ENCODE measurements at places on chromosomes 3 and 15.
A peak's percentile ranks its signal among the peaks of the same experiment; 100 is the strongest.

DNA sequence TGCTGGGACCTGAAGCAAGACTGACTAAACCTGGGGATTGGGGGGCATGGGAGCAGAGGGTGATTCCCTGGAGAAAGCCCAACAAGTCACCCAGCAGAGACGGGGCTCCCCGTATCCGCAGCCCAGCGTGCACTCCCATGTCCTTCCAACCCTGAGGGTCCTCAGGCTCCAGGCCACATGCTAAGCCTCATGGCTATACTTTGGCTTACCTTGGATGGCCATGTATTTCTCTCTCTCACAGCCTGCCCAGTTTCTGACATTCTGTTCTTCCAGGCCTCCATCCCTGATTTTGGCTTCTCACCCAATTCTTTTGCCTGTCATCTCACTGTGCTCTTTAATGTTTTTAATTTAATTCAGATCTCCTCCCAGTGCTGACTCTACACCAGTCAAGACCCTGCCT is 126.8 kb upstream of the CTDSPL start:
- DNase-seq = no peak

GRCh38 chr3:7697548-7697947 is 804.1 kb upstream of the LMCD1 start:
- no peak for DNase-seq

- DNase-seq = no peak
Measured at GRCh38 chr3:77328690-77329089, 288.8 kb downstream of the ROBO2 start.

DNA sequence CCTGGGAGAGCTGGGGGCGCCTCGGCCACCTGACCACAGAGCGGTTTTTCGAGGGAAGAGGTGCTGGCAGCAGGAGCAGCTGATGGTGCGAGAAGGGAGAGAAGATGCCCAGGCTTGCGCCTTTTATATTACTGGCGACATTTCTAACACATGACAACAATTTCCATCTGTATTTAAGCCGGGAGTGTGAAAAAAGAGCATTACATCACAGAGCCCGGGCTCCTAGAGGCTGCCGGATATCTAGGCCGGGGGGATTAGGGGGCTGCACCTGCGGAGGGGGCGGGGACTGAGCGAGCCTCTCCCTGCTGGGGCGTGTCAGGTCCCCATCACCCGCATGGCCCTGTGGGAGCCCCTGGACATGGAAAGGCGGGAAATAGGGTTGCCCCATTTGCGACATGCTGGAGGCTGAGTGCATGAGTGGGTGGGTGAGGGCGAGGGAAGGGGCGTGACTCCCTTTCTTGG is 440.7 kb downstream of the MAGI1 start:
- no peak for DNase-seq

DNA sequence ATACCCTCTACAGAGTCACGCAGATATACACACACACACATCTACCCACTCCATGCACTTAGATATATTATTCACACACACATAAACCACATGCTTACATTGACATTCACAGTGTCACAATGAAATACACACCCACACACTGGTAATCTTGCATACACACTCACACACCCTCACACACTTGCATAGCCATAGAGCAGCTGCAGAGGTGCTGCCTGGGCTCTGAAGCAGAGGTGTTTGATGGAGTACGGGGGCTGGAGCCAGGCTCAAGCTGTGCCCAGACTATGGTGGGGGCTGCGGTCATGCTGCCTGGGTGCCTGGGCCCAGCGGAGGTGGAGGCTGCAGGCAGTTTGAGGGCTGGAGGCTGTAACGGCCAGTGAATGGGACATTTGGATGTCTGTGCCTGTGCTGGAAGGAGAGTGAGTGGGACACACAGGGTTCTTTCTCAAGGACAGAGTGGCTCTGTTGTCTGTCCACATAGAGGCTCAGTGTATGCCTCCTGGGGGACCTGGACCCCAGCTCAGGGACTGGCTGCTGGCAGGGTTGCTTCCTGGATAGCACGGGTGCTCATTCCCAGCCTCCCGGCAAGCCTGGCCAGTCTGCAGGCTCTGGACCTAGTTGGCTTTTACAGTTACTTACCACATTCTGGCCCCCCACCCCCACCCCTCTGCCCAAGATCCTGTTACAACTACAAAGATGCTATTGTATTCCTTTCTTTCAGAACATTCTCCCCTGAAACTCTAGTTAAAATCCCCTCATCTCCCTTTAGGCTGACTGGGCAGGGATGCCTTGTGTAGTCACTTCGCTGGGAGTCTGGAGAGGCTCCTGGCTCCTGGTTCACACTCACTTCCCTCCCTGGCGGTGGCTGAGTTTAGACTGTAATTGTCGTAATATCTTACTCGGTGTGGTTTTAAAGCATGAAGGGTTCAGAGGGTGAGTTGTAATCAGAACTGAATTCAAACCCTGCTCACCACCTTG is 12.5 kb downstream of the GASK1A start:
- DNase-seq = peak; percentile 52

- DNase-seq = no peak
Measured at GRCh38 chr3:125960456-125961288, 8.3 kb upstream of the ROPN1B start.

DNA sequence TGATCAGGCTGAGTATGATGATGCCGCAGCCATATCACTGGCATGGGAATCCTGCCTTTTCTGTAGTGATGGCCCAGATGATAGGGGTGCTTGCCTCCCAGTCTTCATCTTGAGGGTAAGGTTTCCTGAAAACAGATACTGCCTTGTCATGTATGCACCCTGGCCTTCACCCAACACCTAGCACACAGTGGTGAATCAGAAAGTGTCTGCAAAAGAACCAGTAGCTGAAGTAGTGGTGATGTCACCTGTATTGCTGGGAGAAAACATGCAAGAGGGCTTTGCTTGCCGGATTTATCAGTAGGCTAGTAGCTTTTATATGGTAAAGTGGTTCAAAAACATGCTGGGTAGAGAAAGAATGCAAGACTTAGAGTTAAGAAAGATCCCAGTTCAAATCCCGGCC is 419.8 kb upstream of the WNT5A start:
- DNase-seq = no peak

- no peak for DNase-seq
Measured at GRCh38 chr3:168360993-168361392, 265.3 kb upstream of the GOLIM4 start.

DNA sequence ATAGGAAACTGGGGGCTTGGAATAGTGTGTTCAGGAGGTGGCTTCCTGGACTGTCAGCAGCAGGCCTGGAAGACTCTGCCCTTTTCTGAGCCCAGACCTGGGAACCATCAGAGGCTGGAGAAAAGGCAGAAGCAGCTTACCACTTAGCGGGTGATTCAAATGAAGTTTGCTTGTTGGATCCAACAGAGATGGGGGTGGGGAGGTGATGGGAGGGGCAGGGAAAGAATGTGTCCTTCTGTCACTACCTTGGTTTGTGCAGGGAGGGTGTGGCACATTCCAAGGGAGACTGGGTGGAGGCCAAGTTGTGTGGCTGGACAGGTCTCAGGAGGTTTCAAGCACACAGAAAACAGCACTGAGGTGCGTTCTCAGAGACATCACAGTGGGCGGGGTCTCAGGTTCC is 58.8 kb downstream of the TRAK1 start:
- no peak for DNase-seq

DNA sequence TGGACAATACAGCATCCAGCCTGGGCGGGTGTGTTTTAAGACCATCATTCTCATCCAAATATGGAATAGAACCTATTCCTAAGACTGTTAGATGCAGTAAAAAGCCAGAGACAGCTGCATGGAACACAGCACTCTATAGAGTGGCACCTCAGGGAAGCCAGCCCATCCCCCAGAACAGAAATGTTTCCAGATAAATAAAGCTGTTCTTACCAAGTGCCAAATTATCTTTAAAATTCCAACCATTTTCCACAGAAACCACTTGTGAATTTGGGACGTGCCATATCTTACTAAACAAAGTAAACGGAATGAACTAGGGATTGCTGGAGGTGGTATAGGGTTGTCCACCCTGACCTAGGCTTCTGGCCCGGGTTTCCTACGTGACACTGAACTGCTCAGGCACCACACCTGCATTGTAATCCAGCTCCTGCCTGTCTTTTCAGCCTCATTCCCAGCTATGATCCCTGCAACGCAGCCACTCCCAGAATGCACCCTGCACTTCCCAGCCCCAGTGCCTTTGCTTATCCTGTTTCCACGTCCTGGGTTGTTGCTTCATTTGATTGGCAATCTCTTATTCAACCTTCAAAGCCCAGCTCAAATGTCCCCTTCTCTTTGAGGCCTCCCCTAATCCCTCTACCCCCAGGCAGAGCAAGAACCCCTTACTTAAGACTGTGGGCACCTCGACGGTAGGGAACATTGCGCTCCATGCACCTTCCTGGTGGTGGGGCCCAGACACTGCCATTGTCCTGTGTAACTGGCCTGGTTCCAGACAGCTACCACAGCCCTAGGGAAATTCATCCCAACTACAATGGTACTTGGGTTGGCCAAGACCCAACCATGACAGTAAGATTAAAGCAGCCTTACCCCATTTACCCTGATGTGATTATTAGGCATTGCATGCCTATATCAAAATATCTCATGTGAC is 100.2 kb downstream of the IQSEC1 start:
- DNase-seq = no peak

DNA sequence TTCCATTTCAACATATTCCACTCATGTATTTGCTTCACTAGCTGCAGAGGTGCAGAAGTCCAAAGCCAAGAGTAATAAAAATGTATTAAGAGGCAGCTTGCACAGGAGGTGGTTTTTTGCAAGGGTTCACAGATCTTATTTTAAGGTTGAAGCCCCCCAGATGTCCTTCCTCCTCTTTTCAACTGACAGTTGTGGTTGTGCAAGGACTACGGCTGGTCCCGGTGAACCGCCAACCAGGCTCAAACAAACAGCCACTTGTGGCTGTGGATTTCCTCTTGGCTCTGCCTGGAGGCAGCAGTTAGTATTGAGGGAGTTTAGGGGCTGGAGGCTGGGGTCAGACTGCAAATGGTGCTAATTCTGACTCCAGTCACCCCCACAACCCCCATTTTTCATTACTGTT is 240.7 kb upstream of the TBC1D5 start:
- DNase-seq = no peak

DNA sequence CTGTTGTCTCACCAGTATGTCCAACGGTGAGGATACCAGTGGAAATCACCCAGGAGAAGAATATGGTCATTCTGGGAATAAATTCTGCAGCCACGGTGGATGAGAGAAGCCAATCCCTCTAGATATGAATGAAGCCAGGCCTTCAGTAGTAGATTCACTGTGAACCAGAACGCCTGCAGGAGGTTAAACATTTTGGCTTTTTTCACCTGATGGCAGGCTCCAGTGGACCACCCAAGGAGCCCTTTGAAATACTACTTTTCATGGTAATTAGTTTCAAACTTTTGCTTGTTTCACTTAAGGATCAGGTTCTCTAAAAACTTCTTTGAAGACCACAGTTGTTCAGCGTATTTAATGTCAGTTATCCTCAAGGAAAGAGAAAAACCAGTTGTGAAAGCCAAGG is 353.4 kb downstream of the RORA start:
- DNase-seq = no peak

DNA sequence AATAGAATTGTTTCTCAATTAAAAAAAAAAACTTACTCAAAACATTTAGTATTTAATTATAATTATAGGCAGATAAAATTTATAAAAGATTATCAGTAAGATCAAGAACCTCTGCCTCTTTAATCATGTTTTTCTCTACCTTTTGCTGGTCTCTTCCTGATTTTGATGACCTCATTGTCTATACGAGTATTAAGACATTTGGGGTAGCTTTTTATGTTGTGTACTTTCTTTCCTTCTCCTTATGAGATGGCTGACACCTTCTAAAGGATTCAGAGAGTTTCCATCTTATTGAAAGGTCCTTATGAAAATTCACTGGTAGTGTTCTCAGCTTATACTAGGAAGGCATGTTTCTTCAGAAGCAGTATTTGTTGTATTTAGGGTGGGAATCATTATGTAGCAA is 426.3 kb downstream of the LPP start:
- DNase-seq = no peak

DNA sequence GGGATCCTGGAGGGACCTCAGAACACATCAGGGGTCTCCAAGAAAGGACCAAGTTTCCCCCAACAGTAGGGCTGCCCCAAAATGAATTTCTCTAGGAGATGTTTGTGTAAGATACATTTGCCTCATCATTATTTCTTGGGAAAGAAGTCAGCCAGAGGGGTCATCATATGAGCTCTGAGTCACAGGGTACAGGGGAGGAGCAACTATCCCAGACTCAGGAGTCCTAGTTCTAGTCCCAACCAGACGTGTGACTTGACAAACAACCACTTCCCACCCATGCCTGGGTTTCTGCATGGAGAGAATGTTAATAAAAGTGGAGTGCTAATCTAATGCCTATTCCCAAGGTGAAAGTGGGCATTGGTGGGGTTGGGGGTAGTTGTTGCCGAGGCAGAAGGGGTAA is 144.1 kb downstream of the ALDH1A2 start:
- no peak for DNase-seq

DNA sequence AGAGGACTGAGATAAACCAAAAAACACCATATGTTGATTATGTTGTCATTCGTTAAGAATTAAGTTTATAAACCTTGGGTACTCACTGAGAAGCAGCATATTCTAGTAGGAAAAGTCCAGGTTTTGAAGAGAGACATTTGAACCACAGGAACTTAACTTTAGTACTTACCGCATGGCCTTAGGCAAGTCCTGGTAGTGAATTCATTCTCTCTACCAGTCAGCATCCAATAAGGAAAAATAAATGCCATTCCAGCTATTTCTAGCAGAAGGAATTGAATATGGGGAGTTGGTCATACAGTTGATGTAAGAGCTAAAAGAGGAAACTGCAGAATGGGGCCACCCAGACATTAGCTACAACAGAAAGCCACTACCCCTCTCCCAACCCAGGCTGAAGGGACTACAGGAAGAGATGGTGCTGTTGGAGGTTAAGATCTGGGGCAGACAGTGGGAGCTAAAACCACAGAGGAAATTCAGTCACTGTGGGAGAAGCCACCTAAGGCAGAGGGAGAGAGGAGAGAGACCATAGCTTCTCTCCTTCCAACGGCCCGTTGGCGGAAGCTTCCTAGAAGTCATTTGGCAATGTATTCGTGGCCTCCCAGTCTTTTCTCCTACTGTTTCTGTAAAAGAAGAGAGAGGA is 133.8 kb upstream of the RARB start:
- no peak for DNase-seq

DNA sequence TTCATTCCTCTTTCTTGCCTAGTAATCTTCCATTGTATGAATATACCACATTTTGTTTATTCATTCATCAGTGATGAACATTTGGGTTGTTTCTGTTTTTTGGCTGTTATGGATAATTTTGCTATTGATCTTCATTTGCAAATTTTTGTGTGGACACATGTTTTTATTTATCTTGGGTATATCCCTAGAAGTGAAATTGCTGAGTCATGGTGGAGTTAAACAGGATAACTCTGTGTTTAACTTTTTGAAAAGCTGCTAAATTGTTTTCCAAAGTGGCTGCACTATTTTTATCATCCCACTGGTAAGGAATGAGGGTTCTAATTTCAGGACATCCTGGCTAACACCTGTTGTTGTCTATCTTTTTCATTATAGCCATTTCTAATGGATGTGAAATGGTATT is 74.6 kb upstream of the ARL6 start:
- DNase-seq = no peak

DNA sequence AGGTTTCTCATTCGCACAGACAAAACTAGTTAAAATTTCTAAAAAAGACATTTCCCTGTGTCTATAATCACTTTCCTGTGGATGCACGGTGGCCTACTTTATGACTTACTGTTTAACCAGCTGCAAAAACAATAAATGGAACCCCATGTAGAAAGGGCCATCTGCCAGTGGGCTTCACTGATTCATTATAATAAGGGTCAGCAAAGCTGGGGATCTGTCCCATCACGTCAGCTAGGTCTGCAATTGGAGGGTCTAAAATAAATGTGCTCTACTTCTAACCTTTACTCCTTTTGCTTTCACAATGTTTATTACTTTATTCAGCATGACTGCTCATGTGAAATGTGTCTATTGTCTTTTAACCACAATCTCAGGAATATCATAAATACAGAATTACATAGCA is 43.1 kb upstream of the NMD3 start:
- DNase-seq = no peak

GRCh38 chr3:185176750-185177359 is 24.0 kb upstream of the C3orf70 start:
- DNase-seq = no peak

All from left forelimb (tissue), 1 donor.